Fibroblast of gingiva (primary cell): ENCODE measurements at places on chromosomes 1 and 21.

GRCh38 chr1:70719154-70719553, 308.1 kb downstream of the CTH start:
- no peak for DNase-seq

DNA sequence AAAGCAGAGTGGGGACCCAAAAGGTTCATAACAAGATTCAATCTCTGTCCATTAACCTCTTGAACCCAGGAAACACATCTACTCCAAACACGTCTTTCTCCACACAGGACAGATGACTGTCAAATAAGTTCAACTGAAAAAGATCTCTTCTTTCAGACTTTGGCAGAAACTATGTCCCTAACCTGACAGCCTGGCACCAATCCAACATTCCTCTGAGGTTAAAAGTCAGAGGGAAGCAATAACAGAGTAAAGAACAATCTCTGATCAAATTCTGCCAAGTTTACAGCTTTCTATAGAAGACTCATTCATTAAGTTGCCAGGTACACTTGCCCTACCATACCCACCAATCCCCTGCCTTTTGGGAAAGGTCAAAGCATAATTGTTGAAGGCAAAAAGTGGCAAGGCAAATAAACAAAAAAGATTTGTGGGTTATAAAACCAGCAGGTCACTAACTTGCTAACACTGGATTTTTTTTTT, 31.9 kb downstream of the OTUD7B start:
- no peak for DNase-seq

DNA sequence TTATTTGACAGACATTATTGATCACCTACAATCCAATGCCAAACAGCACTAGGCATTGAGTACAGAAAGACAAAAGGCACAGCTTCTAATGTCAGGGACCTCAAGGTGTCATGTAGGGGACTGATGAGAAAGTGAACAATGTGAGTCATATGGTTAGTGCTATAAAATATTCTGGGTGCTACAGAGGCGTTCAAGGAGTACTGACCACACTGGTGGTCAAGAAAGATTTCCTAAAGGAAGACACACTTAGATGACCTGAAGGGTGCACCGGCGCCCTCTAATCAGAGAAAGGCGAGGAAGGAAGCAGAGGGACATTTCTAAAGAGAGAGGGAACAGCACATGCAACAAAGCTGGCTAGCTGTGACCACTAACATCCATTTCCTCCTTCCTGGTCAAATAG, 64.9 kb upstream of the F3 start:
- DNase-seq, result no peak

- no peak for DNase-seq
Measured at GRCh38 chr1:226428791-226429461, 21.0 kb upstream of the PARP1 start.

DNA sequence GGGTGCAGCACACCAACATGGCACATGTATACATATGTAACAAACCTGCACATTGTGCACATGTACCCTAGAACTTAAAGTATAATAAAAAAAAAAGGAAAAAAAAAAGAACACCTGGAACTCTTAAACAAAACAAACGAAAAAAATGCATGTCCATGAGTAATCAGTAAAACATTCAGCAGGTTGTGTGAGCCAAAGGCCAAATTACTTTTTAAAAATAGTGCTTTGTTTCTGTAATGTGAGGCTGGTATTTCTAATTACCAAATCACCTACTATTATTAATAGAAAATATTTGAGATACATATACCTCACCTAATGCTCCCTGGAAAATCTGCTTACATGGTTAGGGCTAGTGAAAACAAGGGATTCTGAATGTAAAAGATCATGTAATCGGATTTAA, 294.4 kb upstream of the NR5A2 start:
- no peak for DNase-seq

GRCh38 chr1:155320661-155321617, at the start of gene RUSC1:
RUSC1 (plus strand) TSS chr1:155320894; CDS start chr1:155321774, 880 bp downstream.
- DNase-seq, result peak; percentile 70

DNA sequence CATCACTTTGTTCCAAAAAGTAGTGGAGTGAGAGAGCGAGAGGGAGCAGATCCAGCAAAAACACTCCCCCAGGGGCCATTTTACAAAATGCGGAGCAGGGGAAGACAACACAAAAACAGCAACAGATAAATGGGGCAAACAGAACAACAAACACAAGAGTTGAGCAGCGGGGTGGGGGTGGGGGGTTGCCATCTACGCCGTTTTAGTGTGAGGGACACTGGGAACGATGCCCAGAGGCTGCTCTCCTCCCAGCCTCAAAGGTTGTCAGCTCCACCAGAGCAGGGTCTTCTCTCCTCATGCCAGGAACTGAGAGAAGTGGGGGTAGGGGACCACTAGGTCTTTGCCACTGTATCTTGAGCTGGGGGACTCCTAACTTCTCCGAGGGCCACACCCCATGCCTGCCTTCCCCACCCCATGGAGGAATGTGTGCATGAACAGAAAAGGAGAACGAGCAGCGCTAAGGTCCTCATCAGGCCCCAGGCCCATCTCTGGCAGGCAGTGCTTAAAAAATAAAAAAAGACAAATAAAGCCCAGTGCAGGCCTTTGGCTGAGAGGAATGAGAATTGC, 1.3 kb upstream of the PBXIP1 start:
- DNase-seq, result no peak

GRCh38 chr1:24089027-24089742, 22.8 kb downstream of the MYOM3 start:
- no peak for DNase-seq

DNA sequence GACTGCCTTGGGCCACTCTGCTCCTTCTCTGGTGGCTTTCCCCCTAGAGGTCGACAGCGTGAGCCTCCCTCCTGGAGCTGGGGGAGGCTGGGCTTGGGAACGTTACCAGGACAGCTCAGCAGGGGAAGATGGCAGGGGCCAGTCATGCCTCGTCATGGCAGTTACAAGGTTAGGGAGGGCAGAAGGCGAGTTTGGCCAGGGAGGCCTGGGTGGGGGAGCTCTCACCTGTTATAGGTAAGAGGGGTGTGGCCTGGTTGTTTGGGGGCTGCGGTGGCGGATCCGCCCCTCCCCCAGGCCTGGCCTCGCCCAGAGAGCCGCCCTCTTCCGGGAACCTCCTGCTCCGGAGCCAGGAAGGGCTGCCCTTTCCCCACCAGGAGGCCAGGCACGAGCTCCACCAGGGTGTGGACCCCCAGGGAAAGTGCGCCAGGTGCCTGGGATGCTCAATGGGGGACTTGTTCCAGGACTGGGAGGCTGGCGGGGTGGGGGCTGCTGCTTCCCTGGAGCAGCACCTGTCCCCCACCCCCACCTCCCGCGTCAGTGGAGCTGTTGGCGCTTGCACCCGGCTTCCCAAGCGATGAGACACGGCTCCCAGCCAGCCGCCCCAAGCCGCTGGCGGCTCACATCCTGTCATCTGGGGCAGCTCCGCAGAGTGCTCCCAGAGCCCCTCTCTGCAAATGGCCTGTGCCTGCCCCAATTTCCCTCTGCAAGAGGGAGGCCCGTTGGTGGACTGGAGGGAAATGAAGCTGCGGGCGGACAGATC, 23.6 kb upstream of the PKP1 start:
- no peak for DNase-seq

GRCh38 chr1:53273526-53273925, 35.2 kb upstream of the MAGOH start:
- DNase-seq, result no peak

DNA sequence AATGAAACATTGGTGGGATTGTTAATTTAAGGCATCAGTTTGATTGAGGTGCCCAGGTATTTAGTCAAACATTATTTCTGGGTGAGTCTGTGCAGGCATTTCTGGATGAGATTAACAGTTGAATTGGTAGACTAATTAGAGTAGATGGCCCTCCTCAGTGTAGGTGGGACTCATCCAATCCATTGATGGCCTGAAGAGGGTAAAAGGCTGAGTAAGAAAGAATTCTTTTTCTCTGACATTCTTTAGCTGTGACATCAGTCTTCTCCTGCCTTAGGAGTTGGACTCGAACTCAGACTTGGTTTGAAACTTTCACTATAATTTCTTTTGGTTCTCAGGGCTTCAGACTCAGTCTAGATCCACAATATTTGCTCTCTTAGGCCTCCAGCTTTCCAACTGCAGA, 59.6 kb upstream of the ADAMTS5 start:
- DNase-seq, result no peak

- no peak for DNase-seq
Measured at GRCh38 chr1:37020653-37021277, 13.6 kb downstream of the GRIK3 start.

DNA sequence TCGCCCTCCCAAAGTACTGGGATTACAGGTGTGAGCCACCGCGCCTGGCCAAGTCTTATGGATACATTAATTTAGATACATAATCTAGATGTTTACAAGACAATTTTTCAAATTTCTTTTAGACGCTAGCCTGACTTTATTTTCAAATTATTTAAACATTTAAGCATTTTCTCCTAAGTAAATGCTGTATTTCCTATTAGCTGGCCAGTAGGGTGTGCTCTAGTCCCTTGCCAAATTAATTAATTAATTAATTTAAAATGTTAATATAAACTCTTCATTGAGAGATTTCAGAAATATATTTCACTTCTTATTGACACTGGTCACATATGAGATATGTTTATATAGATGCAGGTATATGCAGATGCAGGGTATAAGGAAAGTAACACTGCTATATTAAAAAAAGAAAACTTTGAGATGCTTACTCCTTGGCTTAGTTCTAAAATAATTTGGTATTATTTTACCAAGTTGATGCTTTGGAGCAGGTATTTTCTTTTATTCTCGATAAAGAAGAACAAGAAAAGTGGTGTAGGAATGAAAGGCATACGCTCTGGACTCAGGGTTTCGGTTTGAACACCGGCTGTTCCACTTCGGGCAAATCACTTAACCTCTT, 5.2 kb upstream of the ERRFI1 start:
- peak; percentile 56 for DNase-seq

- DNase-seq, result no peak
Measured at GRCh38 chr1:11175461-11175860, 13.7 kb upstream of the ANGPTL7 start.

DNA sequence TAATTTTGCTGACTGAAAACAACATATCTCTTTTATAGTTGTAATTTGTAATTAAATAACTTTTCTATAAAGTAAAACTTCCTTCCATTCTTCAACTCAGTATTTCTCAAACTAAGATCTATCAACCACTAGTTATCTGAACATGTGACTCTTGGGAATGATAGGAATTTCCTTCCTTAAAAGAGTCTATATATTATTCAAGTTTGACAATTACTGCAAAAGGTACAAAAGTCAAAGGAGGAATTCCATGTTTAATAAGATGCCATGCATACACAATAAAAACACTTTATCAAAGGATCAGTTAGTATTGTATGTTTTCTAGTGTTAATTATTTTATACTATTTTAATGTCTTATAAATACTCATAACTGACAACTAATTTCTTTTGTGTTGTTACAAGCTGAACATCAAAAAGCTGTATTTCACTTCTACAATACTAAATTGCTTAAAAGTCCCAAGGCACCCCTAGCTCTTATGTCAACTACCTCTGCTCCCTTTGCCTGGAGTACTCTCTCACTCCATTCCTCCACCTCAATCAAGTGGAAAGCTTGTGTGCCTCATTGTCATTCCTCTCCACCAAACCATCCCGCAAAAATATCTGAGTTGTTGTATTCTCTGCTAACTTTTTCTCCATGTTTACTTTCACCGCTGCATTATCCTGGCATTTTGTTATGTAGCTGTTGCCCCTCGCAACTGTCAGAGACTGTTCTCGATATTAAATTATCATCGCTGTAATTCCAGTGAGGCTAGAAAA, 67.9 kb downstream of the SLC44A5 start:
- DNase-seq, result no peak

DNA sequence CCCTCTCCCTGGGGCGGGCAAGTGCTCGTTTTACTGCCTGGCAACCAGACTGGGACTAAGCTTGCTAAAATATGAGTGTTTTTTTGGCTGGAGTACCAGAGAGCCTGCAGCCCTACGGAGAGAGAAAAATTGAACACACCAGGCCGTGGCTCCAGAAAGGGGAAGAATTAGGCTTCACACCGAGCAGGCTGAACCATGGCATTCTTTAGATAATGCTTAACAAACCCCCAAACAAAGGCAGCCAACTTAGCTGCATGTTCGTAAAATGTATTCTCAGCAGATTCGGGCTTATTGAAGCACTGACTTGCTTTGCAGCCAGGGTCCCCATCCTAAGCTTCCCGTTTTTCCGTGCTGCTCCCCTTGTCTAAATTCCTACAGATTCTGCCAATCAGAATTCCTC, 76.6 kb downstream of the LMX1A start:
- DNase-seq, result no peak

DNA sequence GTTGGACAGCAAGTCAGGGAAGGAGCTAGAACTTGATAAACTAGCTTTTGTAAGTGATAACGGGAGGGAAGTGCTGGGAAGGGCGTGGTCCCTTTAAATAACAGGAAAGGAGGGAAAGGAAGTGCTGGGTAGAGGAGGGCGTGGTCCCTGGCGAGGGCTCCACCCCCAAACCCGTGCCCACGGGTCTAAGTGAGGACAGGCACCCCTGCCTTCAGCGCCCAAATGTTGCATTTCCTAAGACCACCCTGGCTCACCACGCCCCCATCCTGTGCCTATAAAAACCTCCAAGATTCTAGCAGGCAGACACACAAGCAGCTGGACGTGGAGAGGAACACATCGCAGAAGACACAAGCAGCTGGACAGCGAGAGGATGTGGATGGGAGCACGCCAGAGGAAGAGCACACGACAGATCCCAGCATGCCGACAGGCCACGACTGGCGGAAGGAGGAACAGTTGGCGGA, 58.5 kb downstream of the PALMD start:
- no peak for DNase-seq

GRCh38 chr1:172699111-172699510, 40.2 kb downstream of the FASLG start:
- no peak for DNase-seq

DNA sequence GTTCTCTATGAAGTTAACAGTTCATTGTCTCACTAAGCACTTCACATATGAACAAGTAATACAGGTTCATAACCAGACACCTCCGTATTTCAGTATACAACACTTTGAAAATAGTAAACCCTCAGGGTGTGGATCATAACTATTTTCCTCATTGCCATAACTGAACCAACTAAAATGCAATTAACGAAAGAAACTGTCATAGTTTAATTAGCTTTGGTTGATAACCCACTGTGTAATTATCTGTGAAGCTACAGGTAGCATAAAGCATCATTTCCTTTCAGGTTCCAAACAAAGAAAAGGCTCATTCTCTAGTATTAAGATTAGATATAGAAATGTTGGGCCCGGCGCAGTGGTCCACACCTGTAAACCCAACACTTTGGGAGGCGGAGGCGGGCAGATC, 58.5 kb downstream of the EIF4G3 start:
- no peak for DNase-seq

GRCh38 chr1:241899210-241899609, 51.2 kb downstream of the EXO1 start:
- DNase-seq, result no peak

DNA sequence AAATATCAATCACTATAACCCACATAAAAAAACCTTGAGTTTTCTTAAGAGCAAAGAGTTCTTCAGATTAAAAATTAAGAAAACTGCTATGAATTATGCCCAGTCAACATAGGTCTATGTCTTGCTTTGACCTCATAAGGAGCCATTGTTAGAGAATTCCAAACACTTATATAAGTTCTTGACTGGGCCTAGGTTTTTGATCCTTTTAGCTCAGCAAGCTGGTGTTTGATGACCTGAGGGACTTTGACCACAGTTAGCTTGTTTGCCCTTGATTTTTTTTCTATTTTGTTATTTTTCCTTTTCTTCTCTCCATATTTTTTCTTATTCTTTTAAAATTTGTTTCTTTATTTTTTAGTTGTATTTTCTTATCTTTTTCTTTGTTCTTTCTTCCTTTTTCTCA, 122.3 kb downstream of the RHOU start:
- no peak for DNase-seq

- no peak for DNase-seq
Measured at GRCh38 chr1:12573015-12573825, 44.8 kb downstream of the DHRS3 start.
